Dermis lymphatic vessel endothelial cell (primary cell): ENCODE measurements at places on chromosomes 11 and 22. TPM values are rescaled to one million over a fixed set of nuclear protein-coding genes. Genes with fewer than 3 reads are reported as not detected.

Gene SAA4
- not detected in 2 replicates for total RNA-seq

Gene EHF
- total RNA-seq: not detected in 2 replicates

Gene POTEH
- total RNA-seq: not detected in 2 replicates

Gene C11orf65
- total RNA-seq: under 0.01 and 0.34 TPM in 2 replicates

Gene BDNF
- under 0.01 and 0.33 TPM in 2 replicates for total RNA-seq

Gene PTPN5
- not detected in 2 replicates for total RNA-seq

Gene ACR
- 0.22 and 0.34 TPM in 2 replicates for total RNA-seq

Gene OR4C3
- total RNA-seq: not detected in 2 replicates

Gene WBP2NL
- total RNA-seq: 0.11 TPM in 1 of 2 replicates, not detected in the other

Gene CFAP300
- 0.11 TPM in 1 of 2 replicates, not detected in the other for total RNA-seq

Gene MMP7
- total RNA-seq: 0.43 and 1.7 TPM in 2 replicates

Gene FREY1
- 0.77 and 0.87 TPM in 2 replicates for total RNA-seq
